Hippocampal formation (tissue), 2 donors: ENCODE measurements at places on chromosomes 4 and X.

GRCh38 chr4:121711263-121712000 lies 14.7 kb upstream of the ANXA5 start:
- peak; percentile 35 for DNase-seq

- DNase-seq: no peak
Observed at GRCh38 chrX:101803451-101803850, 128.4 kb downstream of the ZMAT1 start.

- no peak for DNase-seq
Observed at GRCh38 chr4:183080372-183081115, 18.5 kb upstream of the WWC2 start.

DNA sequence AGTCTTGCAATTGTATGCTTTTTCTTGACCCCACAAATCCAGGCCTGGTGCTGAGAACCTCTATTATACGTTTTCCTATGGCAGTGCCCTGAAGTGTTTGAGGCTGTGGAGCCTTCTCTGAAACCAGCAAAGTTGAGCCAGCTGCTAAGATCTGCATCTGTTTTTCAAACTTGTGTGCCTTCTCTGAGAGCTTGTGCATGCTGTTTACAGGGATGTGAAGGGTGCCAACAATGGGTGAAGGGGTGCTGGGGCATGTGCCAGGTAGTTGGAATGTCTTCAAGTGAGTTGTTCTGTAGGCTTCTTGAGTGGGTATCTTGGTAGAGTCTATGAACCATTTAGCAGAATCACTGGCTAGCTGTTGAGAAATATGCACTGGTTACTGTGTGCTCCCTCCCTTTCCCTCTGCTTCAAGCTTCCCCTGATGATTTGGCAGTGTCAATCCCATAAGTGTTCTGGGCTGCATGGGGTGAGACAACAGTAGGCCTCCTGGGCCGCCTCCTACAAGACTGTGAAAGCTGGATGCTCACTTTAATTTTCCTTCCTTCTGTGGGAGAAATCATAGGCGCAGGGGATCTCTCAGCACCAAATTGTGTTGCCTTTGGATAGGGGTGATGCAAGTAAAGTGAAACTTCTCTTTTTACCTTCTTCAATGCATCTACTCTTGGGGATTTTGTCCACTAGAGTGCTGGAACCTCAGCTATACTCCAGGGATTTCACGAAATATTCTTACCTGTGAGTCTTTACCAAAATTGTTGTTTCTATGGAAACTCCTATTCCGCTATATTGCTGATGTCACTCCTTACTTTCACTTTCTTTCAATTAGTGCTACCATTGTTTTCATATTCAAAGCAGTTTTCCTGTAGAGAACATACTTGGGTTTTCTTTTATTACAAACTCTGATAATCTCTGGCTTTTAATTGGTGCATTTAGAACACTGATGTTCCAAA lies 30.0 kb downstream of the ITM2A start:
- DNase-seq: no peak

DNA sequence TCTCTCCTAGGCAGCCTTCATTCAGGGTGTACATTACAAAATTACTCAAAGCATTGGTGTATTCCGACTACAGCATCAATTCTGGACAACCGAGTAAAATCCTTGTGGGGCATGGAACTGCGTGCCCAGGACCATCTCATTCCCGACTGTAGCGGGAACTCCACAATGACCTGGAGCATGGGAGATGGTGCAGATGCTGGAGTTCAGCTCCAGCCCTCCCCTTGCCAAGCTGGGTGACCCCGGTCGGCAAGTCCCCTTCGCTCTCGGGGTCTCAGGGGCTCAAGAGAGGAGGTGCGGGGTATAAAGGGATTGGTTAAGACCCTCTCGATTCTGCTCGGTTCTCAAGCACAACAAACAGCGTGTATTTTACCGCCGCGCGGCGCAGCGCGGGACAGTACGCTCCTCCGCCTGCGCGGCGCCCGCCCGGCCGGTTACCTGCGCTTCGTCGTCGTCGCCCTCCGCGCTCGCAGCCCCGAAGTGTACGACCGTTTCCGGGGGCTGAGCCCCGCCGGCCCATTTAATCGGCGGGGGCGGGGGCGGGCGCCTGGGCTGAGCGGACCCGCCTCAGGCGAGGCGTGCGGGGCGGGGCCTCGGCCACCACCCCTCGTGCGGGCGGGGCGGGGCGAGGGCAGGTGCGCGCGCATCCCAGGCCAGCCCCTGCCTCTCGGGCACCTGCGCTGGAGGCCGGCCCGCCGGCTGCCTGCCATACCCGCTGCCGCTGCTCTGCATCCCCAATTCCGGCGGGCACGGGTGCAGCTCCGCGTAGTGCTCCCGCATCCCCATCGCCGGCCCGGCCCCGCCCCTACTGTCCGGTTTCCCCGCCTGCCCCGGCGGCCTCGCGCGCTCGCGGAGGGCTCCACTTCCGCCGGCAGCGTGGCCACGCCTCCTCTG lies at the start of gene G6PD:
G6PD (minus strand) TSS at position 493 of the 891 bp plus-strand sequence. CDS start 691 bp downstream, outside the sequence.
- DNase-seq: no peak

- DNase-seq: no peak
Observed at GRCh38 chr4:183118585-183118984, 19.5 kb downstream of the WWC2 start.

DNA sequence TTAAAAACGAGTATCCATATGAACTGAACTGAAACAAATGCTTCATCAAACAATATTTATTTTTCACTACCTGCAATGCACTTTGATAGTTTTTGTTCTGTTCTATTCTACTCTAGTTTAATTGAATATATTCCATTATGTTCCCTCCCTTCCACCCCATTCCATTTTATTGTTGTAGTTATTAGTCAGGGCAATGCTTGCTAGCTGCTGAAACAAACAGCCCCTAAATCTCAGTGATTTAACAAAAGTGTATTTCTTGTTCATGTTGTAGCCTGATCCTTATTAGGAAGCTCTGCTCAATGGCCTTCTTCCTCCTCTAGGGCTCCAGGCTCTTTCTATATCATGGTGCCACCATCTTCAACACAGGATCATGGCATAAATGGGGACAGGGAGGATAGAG lies 122.3 kb upstream of the RAI2 start:
- DNase-seq: no peak
